ENCODE measurements at places on chromosomes 2 and 18. TPM values are rescaled to one million over a fixed set of nuclear protein-coding genes. Genes with fewer than 3 reads are reported as not detected.

The SOX11 gene
- total RNA-seq: 0.29 TPM

The HOXD11 gene
- total RNA-seq: not detected

The CCT4 gene
- 89.7 TPM for total RNA-seq

The ALPG gene
- total RNA-seq: not detected

The DYSF gene
- 45.4 TPM for total RNA-seq

The KHK gene
- 1.9 TPM for total RNA-seq

The C2orf81 gene
- total RNA-seq: 1.1 TPM

The C2orf78 gene
- not detected for total RNA-seq
